ENCODE measurements at places on chromosomes 6 and 20. TPM values are rescaled to one million over a fixed set of nuclear protein-coding genes. Genes with fewer than 3 reads are reported as not detected.

- DNase-seq, result no peak
Observed at GRCh38 chr6:26027491-26028211, 59.6 kb upstream of the HFE start.

DNA sequence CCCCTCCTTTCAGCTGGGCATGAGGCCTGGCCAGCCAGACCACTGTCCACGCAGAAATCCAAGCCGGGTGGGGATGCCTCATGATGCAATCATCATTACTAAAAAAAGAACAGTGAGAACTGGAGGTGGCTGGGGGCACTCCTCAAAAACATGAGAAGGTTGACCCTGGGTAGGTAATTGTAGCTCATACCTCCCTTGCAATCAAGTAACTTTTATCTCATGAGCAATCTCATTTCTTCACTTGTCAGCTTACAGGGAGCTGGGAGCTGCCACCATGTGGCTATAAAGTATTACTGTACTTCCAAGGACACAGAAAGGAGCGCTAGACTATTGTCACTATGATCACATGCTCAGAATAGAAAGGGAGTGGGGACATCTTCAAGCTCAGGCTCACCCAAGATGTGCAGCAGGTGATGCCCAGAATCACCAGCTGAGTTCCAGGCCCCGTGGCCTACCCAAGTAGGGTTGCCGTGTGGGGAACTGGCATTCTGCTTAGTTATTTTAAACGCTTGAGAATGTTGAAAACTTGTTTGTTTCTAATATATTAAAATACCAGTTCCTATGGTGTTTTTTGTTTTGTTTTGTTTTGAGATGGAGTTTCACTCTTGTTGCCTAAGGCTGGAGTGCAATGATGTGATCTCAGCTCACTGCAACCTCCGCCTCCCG, 3.0 kb upstream of the CDH26 start:
- DNase-seq, result no peak

DNA sequence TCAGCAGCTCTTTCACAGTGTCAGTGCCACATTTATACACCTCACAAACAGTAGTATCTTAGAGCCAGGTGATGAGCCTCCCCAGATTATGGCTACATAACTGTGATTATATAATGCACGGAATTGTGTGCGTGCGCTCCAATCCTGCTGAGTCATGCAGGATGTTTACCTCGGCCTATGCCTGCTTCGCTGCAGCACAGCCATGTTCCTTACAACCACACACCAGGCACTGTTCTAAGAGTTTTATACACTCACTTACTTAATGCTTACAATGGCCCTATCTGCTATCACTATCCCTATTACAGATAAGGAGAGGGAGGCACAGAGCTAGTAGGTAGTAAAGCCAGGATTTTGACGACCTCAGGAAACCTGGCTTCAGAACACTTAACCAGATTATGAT, 7.3 kb downstream of the ZKSCAN3 start:
- DNase-seq, result no peak

GRCh38 chr6:157313531-157314467, 9.5 kb downstream of the TMEM242 start:
- DNase-seq, result no peak

- DNase-seq, result no peak
Observed at GRCh38 chr6:135703621-135704020, 147.9 kb upstream of the PDE7B start.

- DNase-seq, result no peak
Observed at GRCh38 chr6:142373268-142374090, 71.7 kb downstream of the ADGRG6 start.

DNA sequence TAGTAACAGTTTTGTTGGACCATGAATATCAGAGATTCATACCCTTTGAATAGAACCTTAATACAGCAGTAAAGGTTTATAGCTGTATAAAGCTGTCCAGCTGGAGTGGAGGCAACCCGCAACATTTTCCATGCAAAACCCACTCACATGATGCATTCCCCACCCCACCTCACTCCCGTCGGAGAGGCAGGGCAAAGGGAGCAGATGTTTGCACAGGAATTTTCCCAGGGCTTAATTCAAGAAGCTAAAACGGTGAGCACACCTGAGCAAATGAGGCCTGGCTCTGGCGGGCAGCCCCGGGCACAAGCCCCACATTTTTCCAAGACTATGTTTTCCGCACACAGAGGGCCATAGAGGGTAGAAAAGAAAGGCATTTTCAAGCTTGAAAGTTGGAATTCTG, 191.7 kb downstream of the FOXC1 start:
- DNase-seq, result no peak

GRCh38 chr6:112335736-112336135, 11.4 kb upstream of the RFPL4B start:
- DNase-seq, result no peak

- peak; percentile 93 for DNase-seq
Observed at GRCh38 chr6:148440877-148441453, 98.3 kb downstream of the SASH1 start.

GRCh38 chr6:87925373-87926060, 122.1 kb upstream of the SPACA1 start:
- DNase-seq, result no peak

GRCh38 chr20:1577906-1578305, 20.4 kb upstream of the SIRPD start:
- no peak for DNase-seq

Gene HLA-DQA2
- total RNA-seq, result not detected

Gene IMPG1
- not detected for total RNA-seq

Gene HLA-DOA
- 1.9 TPM for total RNA-seq

Gene PROKR2
- total RNA-seq, result not detected

Gene SLC35F1
- 0.17 TPM for total RNA-seq

Data from Daoy (cell line).